ENCODE measurements at places on chromosomes 5 and 9. TPM values are rescaled to one million over a fixed set of nuclear protein-coding genes. Genes with fewer than 3 reads are reported as not detected.

PLAC8L1 gene
- not detected for polyA plus RNA-seq

DNA sequence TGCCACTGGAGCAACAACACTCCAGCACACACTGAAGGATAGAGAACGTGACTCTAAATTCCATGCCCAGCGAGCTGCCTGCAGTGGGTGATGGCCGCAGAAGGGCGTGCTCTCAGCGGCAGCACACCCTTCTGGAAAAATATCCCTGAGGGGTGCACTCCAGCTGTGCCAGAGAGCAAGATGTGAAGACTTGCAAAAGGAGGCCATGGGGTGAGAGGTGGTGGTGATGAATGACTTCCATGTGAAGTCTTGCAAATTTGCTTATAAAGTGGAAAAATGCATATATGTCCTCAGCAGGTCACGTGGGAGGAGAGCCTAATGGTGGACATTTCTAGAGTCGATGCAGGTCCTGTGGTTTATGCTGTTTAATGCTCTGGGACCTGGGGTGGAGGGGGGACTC lies 39.8 kb upstream of the COL5A1 start:
- DNase-seq = no peak

GRCh38 chr9:114097613-114098020 lies 1.5 kb downstream of the KIF12 start:
- DNase-seq = no peak

GRCh38 chr5:159786901-159787691 lies 129.2 kb upstream of the ADRA1B start:
- DNase-seq = peak; percentile 86

DNA sequence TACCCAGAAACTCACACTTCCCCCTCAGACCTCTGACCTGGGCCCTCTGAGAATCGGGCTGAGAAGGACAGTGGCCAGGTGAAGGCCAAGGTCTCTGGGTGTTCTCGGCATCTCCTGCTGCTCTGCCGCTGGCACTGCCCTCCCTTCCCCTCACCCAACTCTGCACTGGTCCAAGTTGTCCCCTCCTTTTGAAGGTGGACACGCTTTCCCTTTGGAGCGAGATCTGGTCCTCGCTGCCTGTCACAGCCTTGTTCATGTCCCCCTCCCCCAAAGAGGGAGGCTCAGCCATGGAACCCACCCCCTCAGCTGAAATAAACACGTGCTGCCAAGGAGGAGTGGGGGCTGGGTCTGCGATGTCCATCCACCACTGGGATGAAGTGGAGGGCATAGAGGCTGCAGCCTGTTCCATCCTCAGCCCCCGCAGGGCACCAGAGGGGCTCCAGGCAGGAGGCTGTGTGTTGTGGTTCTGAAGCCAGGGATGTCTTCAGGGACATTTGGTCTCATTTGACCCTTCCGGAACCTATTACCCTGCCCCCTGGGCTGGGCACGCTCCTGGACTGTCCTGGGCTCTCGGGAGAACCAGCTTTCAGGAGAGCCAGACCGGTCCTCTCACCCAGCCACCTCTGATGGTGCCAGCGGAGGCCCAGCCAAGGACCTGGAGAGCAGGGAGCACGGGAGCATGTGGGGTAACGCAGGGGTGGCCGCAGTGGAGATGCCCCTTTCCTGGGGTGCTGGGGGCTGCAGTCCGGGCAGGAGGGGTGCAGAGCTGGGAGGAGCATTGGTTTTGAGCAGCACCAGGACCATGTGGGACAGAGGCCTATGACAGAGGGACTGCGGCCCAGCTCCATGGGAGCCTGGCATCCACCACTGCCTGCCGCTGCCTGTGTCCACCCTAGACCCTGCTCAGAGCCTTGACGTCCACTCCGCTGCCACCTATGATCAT lies 4.7 kb upstream of the LCN2 start:
- DNase-seq = peak; percentile 26

GRCh38 chr5:133059621-133060020 lies 7.8 kb downstream of the HSPA4 start:
- no peak for DNase-seq

IFNA2 gene
- not detected for polyA plus RNA-seq

ZCCHC9 gene
- polyA plus RNA-seq = 16.3 TPM

- DNase-seq = peak; percentile 52
Observed at GRCh38 chr5:96113170-96113939, 151.7 kb upstream of the ELL2 start.

RMI1 gene
- polyA plus RNA-seq = 2.8 TPM

CAVIN4 gene
- polyA plus RNA-seq = 3.5 TPM

- no peak for DNase-seq
Observed at GRCh38 chr5:60014331-60014730, 120.8 kb upstream of the PDE4D start.

RNF208 gene
- 5.9 TPM for polyA plus RNA-seq

- no peak for DNase-seq
Observed at GRCh38 chr5:120388016-120388781, 75.9 kb upstream of the PRR16 start.

SOHLH1 gene
- polyA plus RNA-seq = not detected

DNA sequence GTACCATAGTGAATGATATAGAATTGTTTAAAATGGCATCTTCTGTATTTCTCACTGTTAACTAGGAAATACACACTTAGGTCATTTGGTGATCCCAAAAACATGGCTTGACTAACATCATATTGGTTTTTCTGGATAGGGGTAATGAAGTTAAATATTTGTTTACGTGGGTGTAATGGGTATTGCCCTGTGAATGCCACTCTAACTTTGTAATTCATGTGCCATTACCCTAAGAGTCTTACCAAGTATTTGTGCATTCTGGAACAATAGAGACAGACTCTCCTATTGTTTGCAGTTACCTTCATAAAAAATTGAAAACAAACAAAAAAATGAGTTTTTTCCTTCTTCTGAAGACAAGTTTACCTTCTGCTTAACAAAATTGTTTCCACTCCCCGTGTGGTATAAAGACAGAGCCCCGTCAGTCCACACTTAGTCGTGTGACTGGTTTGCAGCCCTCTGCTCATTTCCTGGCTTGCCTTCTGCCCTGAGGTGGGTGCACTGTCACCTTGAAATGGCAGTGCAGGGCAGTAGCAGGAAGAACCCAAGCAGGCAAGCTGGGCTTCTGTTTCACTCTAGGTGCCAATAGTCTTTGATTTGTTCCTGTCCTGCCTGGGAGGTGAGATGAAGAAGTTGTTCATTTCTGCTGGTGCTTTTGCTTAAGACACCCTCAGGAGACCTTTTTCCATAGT lies 9.6 kb upstream of the CATSPER3 start:
- DNase-seq = no peak

PTGES gene
- 0.68 TPM for polyA plus RNA-seq

- no peak for DNase-seq
Observed at GRCh38 chr9:37198039-37198729, 77.8 kb downstream of the ZCCHC7 start.

All from psoas muscle (tissue), 8 donors.